ENCODE measurements at places on chromosomes 16 and 17. TPM values are rescaled to one million over a fixed set of nuclear protein-coding genes. Genes with fewer than 3 reads are reported as not detected.

The KRT24 gene
- total RNA-seq = not detected

The ZP2 gene
- not detected for total RNA-seq

The C17orf78 gene
- total RNA-seq = not detected

The TP53TG3F gene
- total RNA-seq = not detected

The STXBP4 gene
- total RNA-seq = 7.5 TPM

The PYY gene
- total RNA-seq = not detected

The LGALS9B gene
- not detected for total RNA-seq

The ASGR1 gene
- 0.55 TPM for total RNA-seq

The SLC47A1 gene
- total RNA-seq = 0.20 TPM

The CES4A gene
- 5.1 TPM for total RNA-seq

The KRT15 gene
- total RNA-seq = not detected

The KRT40 gene
- total RNA-seq = not detected

The CLEC19A gene
- not detected for total RNA-seq

The TTYH2 gene
- total RNA-seq = 17.1 TPM

The TSR1 gene
- 99.4 TPM for total RNA-seq

The DRC3 gene
- total RNA-seq = 0.60 TPM

The MT1E gene
- 163 TPM for total RNA-seq

The CNGB1 gene
- not detected for total RNA-seq

The DOK4 gene
- 7.0 TPM for total RNA-seq

The DCTPP1 gene
- total RNA-seq = 175 TPM

The FBXO39 gene
- total RNA-seq = not detected

The RCVRN gene
- not detected for total RNA-seq

The PRR11 gene
- 35.6 TPM for total RNA-seq

The EPX gene
- not detected for total RNA-seq

The ENKD1 gene
- 15.1 TPM for total RNA-seq

The OR1F1 gene
- not detected for total RNA-seq

The NRN1L gene
- total RNA-seq = 0.97 TPM

The FN3K gene
- total RNA-seq = 1.3 TPM

The ALOX15B gene
- total RNA-seq = not detected

The TBC1D3K gene
- not detected for total RNA-seq

The MRM1 gene
- total RNA-seq = 24.7 TPM

The GJD3 gene
- not detected for total RNA-seq

The DNAI2 gene
- 0.35 TPM for total RNA-seq

The KRTAP1-1 gene
- total RNA-seq = not detected

The ZSCAN10 gene
- not detected for total RNA-seq

The ALOX12B gene
- 1.3 TPM for total RNA-seq

The ZCCHC14 gene
- total RNA-seq = 6.1 TPM
